A549 treated with Mapracorat at 1 μM for 4 hours (cell line): ENCODE measurements at places on chromosomes 4 and X. TPM values are rescaled to one million over a fixed set of nuclear protein-coding genes. Genes with fewer than 3 reads are reported as not detected.

Gene RBMXL3
- total RNA-seq: not detected in 5 replicates

Gene DCK
- total RNA-seq: 15.5 to 19.0 TPM (median 18.1 TPM) in 5 replicates

Gene VCX
- total RNA-seq: not detected in 5 replicates

Gene MMRN1
- not detected in 5 replicates for total RNA-seq

Gene DMP1
- 0.06 TPM in 1 of 5 replicates, not detected in the others for total RNA-seq

Gene ELMOD2
- 10.1 to 11.3 TPM (median 10.7 TPM) in 5 replicates for total RNA-seq

Gene MAGEC2
- total RNA-seq: not detected in 5 replicates

Gene MAGEA6
- 11.3 to 13.3 TPM (median 12.0 TPM) in 5 replicates for total RNA-seq

Gene SH3RF1
- 7.9 to 10.4 TPM (median 9.2 TPM) in 5 replicates for total RNA-seq

Gene TMPRSS11A
- not detected in 5 replicates for total RNA-seq

Gene SLC25A5
- 722 to 776 TPM (median 767 TPM) in 5 replicates for total RNA-seq

Gene CNGA1
- total RNA-seq: not detected in 5 replicates

Gene DCLK2
- 8.8 to 10.4 TPM (median 9.7 TPM) in 5 replicates for total RNA-seq

Gene CDKL2
- total RNA-seq: 0.82 to 1.0 TPM (median 0.91 TPM) in 5 replicates
